ENCODE measurements at places on chromosomes 12 and 14.

DNA sequence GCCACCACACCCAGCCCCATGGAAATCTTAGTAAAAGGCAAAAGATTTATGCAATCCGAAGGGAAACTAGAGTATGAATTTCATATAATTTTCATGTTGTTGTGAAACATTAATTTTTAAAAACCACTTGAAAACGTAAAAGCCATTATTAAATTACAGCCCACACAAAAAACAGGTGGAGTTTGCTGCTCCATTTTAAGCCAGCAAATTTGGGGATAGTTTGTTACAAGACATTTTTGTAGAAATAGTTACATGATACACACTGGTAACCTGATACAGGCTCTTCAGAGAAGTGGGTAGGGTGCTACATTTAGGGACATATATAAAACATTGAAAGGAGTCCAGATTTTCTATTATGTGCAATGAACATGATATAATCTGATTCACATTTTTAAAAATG is 17.6 kb downstream of the GNPTAB start:
- H3K4me3 ChIP-seq: no peak overlapping the region
- DNase-seq: no peak
- no peaks in the 10 kb centered on the region for H3K36me3 ChIP-seq
- no peaks in the 10 kb centered on the region for H3K27me3 ChIP-seq
- peaks cover 2% of the 10 kb centered on the region for H3K4me1 ChIP-seq
- no peak overlapping the region for H3K27ac ChIP-seq

GRCh38 chr14:89502966-89503365 is 85.9 kb upstream of the FOXN3 start:
- no peak for DNase-seq
- H3K27ac ChIP-seq: no peak overlapping the region
- H3K4me1 ChIP-seq: peaks cover 13% of the 10 kb centered on the region
- H3K4me3 ChIP-seq: no peak overlapping the region
- peaks cover 16% of the 10 kb centered on the region for H3K36me3 ChIP-seq

DNA sequence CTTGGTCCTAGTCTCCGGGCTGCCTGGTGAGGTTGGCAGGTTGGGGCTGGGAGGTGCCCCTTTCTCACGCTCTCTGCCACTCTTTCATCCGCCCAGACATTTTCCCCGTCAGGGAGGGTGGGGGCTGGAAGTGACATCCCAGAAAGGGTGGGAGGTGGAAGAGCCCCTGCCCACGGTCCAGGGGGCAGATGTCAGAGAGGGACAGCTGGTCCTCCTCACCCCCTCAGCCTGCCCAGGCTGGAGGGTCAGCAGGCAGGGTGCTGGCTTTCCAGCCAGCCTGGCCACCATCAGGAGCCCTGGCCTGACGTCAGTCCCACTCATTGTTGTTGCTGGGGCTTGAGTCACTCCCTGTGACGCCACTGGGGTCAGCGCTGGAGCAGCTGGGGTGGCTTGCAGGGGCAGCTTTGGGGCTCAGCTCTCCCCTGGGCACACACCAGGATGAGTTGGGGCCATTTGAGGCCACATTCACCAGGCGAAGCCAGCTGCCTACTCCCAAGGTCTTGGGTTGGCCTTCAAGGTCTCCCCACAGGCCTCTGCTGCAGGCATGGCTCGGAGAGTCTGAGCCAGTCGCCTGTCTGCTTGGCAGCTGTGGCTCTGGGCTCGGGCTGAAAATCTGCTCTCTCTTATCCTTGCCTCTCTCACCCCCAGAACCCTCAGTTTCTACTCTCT is 5.7 kb upstream of the ATG101 start:
- no peaks in the 10 kb centered on the region for H3K27me3 ChIP-seq
- no peak for DNase-seq
- no peaks in the 10 kb centered on the region for H3K36me3 ChIP-seq
- H3K27ac ChIP-seq: no peak overlapping the region

GRCh38 chr14:28773861-28774691 is 7.5 kb downstream of the FOXG1 start:
- no peak for DNase-seq
- H3K4me1 ChIP-seq: no peaks in the 10 kb centered on the region
- no peak overlapping the region for H3K27ac ChIP-seq
- no peaks in the 10 kb centered on the region for H3K36me3 ChIP-seq

- DNase-seq: no peak
- H3K36me3 ChIP-seq: no peaks in the 10 kb centered on the region
- no peak overlapping the region for H3K27ac ChIP-seq
- no peak overlapping the region for H3K4me3 ChIP-seq
- H3K4me1 ChIP-seq: no peaks in the 10 kb centered on the region
Observed at GRCh38 chr12:1869145-1869544, 48.8 kb downstream of the LRTM2 start.

DNA sequence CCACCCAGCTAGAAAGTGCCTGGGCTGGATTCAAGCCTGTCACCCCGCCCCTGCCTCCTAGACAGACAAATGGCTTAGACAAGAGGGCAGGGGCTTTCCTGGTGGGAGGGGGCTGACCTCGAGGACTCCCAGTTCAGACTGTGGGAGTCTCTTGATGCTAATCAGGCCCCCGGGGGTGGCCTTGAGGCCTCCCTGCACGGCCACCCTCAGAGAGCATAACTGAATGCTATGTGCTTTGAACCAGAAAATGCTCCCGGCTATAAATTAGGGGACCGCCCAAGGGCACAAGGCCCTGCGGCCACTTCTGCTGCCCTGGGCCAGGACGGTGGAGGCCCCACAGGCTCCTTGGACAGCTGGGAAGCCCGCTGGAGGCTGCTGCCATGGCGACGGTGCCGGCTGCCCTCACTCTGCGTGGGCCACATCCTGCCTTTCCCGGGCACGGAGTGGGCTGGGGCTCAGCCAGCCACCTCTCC is 111.0 kb upstream of the NCOR2 start:
- H3K4me3 ChIP-seq: no peak overlapping the region
- DNase-seq: no peak
- no peaks in the 10 kb centered on the region for H3K36me3 ChIP-seq

- DNase-seq: no peak
- no peaks in the 10 kb centered on the region for H3K36me3 ChIP-seq
- no peak overlapping the region for H3K27ac ChIP-seq
- no peaks in the 10 kb centered on the region for H3K27me3 ChIP-seq
- no peak overlapping the region for H3K4me3 ChIP-seq
- no peaks in the 10 kb centered on the region for H3K4me1 ChIP-seq
Observed at GRCh38 chr12:77837876-77838291, 7.2 kb downstream of the NAV3 start.

- H3K27me3 ChIP-seq: no peaks in the 10 kb centered on the region
- no peak overlapping the region for H3K27ac ChIP-seq
- no peaks in the 10 kb centered on the region for H3K4me1 ChIP-seq
- H3K36me3 ChIP-seq: no peaks in the 10 kb centered on the region
- H3K4me3 ChIP-seq: no peak overlapping the region
- no peak for DNase-seq
Observed at GRCh38 chr12:3165078-3165980, 88.2 kb downstream of the TSPAN9 start.

GRCh38 chr12:77256956-77257355 is 191.6 kb upstream of the E2F7 start:
- H3K4me3 ChIP-seq: no peak overlapping the region
- no peak overlapping the region for H3K27ac ChIP-seq
- no peaks in the 10 kb centered on the region for H3K4me1 ChIP-seq
- no peaks in the 10 kb centered on the region for H3K36me3 ChIP-seq
- no peaks in the 10 kb centered on the region for H3K27me3 ChIP-seq
- no peak for DNase-seq

DNA sequence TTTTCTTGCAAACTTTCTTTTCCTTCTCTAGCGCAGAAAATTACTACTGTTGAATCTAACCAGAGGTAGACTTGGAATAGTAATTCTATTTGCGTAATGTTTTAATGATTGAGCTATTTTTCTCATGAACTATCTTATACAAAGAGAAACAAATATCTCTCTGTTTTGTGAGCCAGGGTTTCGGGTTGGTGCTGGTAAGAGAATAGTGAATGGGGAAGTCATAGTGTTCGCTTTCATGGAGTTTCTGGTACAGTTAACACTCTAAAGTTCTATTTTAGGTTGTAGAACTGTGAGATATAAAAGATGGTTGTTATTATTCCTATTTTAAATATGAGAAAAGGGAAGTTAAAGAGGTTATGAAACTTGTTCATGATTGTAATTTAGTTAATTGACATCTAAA is 6.6 kb downstream of the CLEC1B start:
- no peaks in the 10 kb centered on the region for H3K27me3 ChIP-seq
- H3K27ac ChIP-seq: no peak overlapping the region
- no peaks in the 10 kb centered on the region for H3K36me3 ChIP-seq

DNA sequence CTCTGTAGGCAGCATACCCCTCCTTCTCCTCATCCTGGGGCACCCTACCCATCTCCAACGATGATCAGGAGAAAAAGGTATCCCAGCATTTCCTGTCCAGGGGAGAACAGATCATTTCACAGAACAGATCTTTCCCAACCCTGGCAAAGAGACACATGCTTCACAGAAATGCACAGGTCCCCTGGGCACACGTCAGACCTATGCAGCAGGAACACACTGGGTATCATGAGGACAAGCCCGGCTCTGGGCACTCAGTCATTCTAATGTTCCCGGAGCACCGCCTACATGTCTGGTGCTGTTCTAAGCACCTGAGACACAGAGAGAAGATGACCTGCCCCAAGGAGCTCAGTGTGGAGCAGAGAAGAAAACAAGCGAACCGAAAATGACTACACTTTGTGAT is 56.2 kb downstream of the ACTN1 start:
- H3K36me3 ChIP-seq: peaks cover 40% of the 10 kb centered on the region
- H3K27ac ChIP-seq: no peak overlapping the region
- H3K4me3 ChIP-seq: no peak overlapping the region
- DNase-seq: no peak

DNA sequence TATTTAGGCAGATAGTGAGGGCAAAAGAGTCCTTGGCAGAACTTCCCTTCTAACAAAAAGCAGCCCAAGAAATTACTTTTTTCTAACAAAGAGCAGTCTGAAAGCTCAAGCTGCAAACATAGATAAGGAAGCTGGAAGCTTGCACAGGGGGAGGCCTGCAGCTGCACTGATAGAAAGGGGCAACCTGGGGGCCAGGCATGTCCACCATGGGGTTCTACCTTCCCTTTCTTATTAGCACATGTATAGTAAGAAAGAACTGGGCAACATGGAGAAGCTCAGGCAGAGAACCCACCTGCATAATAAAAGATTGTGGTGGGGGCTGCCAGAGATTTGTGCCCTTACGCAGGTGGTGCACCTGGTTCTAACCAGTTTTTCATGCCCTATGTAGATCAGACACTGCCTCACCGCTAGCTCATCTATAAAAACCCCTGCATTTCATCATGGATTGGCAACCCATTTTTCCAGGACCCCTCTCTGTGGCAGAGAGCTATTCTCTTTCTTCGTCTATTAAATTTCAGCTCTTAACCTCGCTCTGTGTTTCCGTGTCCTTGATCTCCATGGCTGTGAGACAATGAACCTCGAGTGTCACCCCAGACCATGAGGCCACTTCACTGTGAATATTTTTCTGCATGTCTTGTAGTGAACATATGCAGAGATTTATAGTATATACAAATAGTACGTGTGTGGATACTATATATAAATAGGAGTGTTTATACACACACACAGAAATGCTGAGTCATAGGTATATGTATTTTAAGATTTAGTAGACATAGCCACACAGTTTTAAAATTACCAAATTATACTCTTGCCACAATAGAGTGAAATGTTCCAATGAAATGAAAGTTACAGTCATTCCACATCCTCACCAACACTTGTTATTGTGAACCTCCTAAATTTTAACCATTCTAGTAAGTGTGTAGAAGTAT is 53.0 kb downstream of the PEX5 start:
- H3K4me1 ChIP-seq: no peaks in the 10 kb centered on the region
- H3K27me3 ChIP-seq: no peaks in the 10 kb centered on the region
- no peaks in the 10 kb centered on the region for H3K36me3 ChIP-seq
- no peak overlapping the region for H3K27ac ChIP-seq
- DNase-seq: no peak
- no peak overlapping the region for H3K4me3 ChIP-seq

DNA sequence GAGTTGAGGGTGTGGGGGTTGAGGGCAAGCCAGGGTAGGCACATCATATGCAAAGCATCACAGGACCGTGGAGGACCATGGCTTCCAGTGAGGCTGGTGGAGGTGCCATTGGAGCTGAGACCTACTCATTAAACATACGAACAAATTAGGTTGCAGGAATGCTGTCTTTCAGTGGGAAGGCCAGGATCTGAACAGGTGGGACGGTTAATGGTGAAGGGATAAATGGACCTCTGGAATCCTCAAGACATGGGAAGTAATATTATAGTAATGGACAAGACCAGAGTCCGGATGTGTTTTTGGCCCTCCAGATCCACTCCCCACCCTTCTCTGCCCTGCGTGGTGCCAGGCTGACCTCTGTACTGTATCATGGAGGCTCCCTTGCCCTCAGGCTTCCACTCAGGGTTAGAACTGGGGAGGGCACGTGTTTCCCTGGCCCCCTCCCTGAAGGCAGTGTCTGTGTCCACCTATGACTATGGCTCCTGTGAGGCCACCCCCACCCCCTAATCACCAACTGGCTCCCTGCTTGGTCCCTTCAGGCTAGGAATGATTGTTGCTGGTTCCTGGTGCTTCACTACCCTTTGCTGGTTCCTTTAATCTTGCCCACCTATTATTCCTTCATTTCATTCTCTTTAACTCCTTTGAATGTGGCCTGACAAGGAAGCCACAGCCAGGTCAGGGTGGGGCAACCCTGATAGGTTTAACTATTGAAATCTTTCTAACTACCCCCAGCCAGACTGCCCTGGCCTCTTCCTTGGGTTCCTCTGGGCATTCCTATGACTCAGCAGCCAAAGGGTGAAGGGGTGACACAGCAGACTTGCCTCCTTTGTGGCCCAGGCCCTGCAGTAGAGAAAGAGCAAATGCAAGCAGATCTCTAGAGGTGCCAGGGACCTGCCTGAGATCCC is 10.7 kb downstream of the DHRS2 start:
- H3K36me3 ChIP-seq: no peaks in the 10 kb centered on the region
- H3K27ac ChIP-seq: no peak overlapping the region
- no peaks in the 10 kb centered on the region for H3K4me1 ChIP-seq
- DNase-seq: no peak
- H3K4me3 ChIP-seq: no peak overlapping the region

DNA sequence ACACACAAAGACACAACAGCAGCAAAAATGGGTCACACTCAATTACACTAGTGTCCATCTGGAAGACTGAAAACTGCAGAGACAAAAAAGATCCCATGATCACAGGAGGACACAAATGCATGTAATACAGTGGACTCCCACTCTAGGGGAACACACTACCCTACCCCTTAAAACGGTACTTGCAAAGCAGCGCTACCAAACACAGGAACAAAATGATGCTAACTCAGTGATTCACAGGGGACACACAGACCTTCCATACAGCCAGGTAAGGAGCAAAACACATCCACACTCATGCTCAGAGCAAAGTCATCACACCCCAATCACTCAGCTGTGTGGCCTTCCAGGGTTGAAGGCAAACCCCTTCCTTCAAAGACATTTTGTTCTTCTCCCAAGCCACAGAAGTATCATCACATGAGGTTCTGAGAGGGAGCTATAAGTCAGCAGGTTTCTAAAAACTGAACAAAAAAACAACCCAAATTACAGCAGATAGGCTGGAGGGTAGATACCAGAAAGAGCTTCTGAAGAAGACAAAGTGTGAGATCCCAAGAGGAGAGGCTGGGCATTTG is 14.8 kb downstream of the SMUG1 start:
- no peak for DNase-seq
- H3K4me1 ChIP-seq: peaks cover 11% of the 10 kb centered on the region
- H3K36me3 ChIP-seq: no peaks in the 10 kb centered on the region
- H3K27ac ChIP-seq: no peak overlapping the region
- no peak overlapping the region for H3K4me3 ChIP-seq

GRCh38 chr14:96681829-96682228 is 115.4 kb upstream of the VRK1 start:
- no peaks in the 10 kb centered on the region for H3K36me3 ChIP-seq
- peaks cover 10% of the 10 kb centered on the region for H3K27me3 ChIP-seq

Data from CD4-positive, alpha-beta T cell (primary cell).